Activated CD4-positive, alpha-beta T cell treated with anti-CD3 and anti-CD28 coated beads, Interleukin-10, Interleukin-2, amounts not matched to agents 100 ng/mL and 50 ng/mL, durations not matched to agents 16 hours and 8 hours (primary cell): ENCODE measurements at places on chromosomes 11 and 22.

GRCh38 chr11:75673977-75674582 is 5.2 kb upstream of the MAP6 start:
- DNase-seq, result peak; percentile 88

DNA sequence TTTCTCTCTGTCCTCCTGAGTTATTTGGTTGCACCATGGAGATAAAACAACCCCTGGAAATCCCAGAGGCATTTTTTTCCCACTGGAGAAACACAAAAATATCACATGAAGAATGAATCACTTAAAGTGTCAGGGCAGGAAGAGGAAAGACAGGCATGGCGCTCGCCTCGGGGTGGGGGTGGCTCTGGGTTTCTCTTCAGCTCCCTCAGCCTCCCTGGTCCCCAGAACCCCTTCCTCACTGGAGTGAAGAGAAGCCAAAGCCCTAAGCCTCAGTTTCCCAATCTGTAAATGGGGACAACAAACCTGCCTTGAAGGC is 938 bp downstream of the SHISAL1 start:
- no peak for DNase-seq

GRCh38 chr22:18120857-18121256 is 10.2 kb downstream of the TUBA8 start:
- DNase-seq, result no peak

- DNase-seq, result no peak
Observed at GRCh38 chr11:89536926-89537325, 45.8 kb upstream of the NOX4 start.

- peak; percentile 66 for DNase-seq
Observed at GRCh38 chr22:43993072-43993760, 30.9 kb upstream of the PARVB start.

- DNase-seq, result no peak
Observed at GRCh38 chr11:95093548-95093947, 3.9 kb downstream of the ENDOD1 start.

GRCh38 chr11:57605028-57605420 is 7.5 kb downstream of the SERPING1 start:
- DNase-seq, result no peak

GRCh38 chr22:49296561-49296960 is 531.1 kb downstream of the BRD1 start:
- DNase-seq, result no peak

DNA sequence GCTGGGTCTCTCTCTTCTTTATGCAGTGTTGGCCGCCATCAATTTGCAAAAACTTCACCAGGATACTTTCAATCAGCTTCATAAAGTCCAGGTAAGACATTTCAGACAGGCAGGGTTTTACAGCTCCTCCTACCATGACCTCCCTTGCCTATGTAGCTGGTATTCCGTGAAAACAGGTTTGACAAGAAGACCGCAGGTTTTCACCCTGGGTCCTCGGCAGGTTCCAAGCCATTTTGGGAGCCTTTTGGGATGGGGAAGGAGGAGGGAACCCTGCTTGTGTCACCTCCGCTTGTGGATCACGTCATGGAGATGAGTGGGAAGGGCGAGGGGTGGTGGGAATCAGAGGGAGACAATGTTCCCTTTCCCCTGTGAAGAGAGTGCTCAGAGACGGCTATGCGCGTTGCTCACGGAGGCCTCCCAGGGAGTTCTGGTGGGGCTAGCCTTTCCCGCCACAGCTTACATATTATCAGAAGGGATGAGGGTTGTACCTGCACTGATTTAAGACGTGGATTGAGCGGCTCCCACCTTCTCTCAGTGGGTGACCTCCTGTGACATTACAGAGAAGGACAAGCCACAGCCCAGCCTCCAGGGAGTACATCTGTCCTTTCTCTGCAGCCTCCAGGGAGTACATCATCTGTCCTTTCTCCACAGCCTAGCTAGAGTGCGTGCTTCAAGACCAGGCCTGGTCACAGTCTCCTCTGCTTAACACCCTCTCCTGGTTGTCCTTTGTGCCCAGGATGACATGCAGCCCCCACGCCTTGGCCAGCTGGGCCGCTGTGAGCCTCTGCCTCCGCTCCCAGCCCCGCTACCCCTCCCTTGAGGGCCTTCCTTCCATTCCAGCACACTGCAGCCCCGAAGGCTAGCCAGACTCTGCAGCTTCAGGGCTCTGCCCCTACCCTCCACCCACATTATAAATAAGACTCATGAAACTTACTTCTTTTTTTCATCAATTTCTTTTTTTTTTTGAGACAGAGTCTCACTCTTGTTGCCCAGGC is 17.2 kb downstream of the GLB1L3 start:
- DNase-seq, result no peak

- DNase-seq, result no peak
Observed at GRCh38 chr11:134905517-134905916, 493.5 kb upstream of the B3GAT1 start.

DNA sequence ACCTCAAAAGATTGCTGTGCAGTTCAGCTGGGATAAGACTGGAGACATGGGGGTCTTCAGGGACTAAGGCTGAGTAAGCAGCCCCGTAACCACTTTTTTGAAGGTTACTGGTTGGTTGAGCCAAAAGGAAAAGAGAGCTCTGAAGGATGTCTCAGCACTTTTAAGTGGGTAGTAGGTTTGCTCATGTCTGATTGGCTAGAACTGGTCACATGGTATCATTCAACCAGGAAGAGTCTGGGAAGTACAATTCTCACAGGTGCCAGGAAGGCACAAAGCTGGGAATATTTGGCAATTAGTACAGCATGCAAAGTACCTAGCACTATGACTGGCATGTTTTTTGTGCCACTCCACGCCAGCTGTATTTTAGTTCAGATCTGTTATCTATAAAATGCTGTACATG is 58.1 kb downstream of the SNX19 start:
- DNase-seq, result no peak

DNA sequence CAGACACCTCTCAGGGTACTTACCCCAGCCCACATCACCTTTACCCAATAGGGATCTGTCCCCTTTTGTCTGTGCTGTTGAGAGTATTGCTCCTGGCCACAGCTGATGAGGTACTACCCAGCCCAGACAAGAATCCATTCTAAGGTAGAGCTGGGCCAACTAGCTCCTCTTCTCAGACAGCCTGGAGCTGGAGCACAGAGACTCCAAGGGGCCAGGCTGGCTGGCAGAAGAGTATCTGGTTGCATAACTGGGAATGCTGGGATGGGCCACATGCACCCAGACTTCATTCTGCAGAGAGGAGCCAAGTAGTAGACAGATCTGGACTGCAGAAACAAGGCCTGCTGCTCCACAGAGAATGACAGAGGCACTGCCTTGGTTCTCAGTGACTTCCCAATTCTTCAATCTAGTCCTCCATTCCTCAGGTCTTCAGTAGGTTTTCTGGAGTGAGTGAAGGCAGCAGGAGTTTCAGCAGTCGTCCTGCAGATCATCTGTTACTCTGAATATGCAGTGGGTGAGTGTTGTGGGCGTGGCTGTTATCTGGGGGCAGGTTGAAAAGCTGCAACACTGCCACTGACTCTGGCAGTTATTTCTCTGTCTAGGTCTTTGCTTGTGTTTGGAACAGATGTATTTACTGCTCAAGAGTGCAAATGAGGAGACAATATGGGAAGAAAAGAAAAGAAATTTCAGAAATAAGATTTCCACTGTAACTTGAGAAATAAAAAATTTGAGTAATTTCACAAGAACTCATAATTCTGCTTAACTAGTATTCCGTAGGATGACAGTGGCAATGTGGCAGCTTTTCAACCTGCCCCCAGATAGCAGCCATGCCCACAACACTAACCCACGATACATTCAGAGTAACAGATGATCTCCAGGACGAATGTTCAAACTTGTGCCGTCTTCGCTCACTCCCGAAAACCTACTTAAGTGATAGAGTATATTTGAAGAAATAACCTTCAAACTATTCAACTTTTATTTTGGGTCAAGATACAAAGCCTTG is 34.9 kb downstream of the MAPK1 start:
- no peak for DNase-seq

DNA sequence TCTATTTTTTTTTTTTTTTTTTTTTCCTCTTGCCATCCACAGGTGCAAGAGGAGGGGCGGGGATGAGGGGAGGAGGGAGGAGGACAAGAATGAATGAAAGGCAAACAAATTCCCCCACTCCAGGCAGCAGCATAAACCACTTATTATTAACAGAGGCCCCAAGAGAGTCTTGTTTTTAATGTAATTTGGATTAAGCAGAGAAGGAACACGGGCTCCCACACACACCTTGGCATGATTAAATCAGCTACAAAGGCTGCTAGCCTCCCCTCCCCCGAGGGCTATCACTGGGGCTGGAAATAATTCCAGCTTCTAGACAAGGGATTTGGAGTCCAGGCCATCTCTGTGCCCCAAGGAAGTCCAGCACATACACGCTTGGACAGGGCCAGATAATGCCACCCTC is 93.4 kb upstream of the DRD2 start:
- DNase-seq, result no peak

DNA sequence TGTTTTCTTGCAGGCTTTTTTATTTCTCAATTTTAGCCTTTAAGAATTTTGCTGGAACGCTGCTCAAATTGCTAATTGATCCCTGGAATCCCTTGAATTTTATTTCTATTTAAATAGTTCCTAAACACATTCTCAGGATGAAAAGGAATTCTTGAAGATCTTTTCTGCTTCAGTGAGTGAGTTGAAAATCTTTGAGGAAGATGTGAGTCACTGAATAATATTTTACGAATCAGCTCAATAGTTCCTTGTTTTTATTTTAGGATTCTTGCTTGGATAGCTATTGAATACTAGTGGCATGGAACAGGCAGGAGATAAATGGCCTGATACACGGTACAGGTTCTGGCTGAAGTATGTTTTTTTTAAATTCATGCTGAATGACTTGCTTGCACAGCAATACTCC is 194.6 kb upstream of the CCDC90B start:
- DNase-seq, result no peak

- DNase-seq, result no peak
Observed at GRCh38 chr11:130547761-130548490, 99.5 kb downstream of the ADAMTS15 start.

- no peak for DNase-seq
Observed at GRCh38 chr22:45999379-45999971, 22.5 kb upstream of the WNT7B start.

- DNase-seq, result peak; percentile 40
Observed at GRCh38 chr11:126561327-126561893, 205.9 kb downstream of the ST3GAL4 start.

GRCh38 chr11:88179141-88179540 is 3.9 kb upstream of the RAB38 start:
- peak; percentile 91 for DNase-seq

- no peak for DNase-seq
Observed at GRCh38 chr11:117562136-117562535, 234.5 kb downstream of the CEP164 start.

- DNase-seq, result no peak
Observed at GRCh38 chr11:121110871-121111724, 10.1 kb downstream of the TECTA start.

- DNase-seq, result no peak
Observed at GRCh38 chr11:120401506-120401905, 65.3 kb downstream of the ARHGEF12 start.

- peak; percentile 70 for DNase-seq
Observed at GRCh38 chr11:47270331-47271271, 668 bp downstream of the MADD start.

GRCh38 chr11:96254087-96254486 is 88.9 kb downstream of the MAML2 start:
- DNase-seq, result peak; percentile 51

DNA sequence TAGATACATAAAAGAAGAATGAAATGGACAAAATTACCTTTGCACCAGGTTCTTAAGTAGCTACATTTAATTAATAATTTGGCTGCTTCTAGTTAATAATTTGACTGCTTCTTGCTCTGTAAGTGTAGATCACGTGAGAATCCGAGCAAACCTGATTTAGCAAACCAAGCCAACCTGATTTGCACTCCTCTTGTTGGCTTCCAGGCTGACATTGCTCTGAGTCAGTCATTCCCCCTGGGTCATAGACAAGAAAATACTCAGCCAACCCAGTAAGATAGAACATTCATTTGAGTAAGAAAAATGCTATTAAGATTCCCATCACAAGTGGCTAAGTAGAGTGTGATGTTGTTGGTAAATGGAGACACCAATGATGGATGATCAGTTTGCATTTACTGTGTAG is 304.1 kb downstream of the C11orf87 start:
- no peak for DNase-seq

- DNase-seq, result no peak
Observed at GRCh38 chr11:116808262-116809175, 14.6 kb downstream of the APOA4 start.

DNA sequence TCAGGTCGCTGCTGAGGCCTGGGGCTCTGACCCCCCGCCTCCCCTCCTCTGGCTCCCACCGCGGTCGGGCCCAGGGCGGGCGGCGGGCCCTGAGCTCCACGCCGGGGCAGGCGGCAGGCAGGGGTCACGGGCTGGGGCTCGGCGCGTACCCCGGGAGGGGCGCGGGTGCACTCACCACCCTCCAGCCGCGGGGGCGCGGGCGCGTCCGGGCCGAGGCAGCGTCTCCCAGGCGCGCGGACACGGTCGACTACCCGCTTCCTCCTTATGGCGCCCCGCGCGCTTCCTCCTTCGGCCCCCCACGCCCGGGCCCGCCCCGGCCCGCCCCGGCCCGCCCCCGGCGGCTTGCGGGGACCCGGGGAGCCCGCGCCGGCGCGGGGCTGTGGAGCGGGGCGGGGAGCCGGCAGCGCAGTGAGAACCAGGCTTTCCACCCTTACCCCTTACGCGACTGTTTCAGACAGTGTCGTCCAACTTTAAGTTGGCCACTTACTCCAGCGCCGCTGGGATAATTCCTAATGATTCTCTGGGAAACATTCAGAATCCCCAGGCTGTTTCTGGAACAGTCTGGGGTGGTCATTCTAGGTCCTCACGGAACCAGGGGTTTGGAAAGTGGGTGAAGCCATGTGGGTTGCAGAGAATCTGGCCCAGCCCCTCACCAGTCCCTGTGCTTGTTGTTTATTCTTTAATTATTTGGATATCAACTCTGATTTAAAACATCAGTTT is at the start of gene BID:
TSS of gene BID (minus strand) at position 264 of the 720 bp plus-strand sequence. CDS start 24,353 bp downstream, outside the sequence.
- no peak for DNase-seq

DNA sequence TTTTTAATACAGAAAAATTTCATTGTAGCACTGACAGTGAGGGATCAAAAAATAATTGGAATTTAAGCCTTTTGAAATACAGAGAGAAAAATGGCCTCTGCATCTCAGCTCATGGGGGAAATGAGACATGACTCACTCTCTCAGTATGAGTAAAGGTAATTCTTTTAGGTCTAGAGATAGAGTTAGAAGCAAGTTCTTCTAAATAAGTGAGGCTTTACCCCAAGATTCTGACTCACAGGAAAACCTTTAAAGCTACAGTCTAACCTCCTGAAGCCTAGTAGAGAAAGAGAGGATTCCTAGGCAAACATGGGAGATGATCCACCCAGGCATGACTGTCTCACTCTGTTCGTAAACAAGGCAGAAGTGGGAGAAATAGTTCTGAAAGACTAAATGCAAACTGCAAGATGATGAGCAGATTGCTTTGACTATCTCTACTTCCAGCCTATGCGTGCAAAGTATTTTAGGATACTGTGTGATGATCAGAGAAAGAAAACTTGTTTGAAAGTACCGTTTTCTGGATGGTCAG is 1003.3 kb upstream of the CCDC90B start:
- DNase-seq, result peak; percentile 62

DNA sequence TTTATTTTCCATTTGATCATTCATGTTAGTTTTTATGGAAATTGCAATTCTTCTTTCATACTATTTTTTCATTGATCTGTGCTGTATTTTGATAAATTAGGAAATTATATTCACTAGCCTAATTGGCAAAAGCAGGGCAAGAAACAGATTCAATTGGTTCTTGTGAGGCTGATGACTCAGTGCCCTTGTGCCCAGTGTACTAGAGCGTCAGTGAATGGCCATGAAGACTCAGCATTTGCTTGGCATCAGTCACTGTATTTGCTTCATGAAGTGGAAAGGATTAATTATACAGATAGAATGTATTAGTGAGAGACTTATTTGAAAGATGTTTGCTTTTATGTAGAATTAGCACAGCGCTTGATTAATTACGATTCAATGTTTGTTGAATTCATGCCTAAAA is 31.8 kb downstream of the MRGPRX1 start:
- no peak for DNase-seq
